ENCODE measurements at places on chromosomes 4 and X. TPM values are rescaled to one million over a fixed set of nuclear protein-coding genes. Genes with fewer than 3 reads are reported as not detected.

CSAG1 gene
- not detected for polyA plus RNA-seq

C4orf50 gene
- not detected for polyA plus RNA-seq

HPSE gene
- polyA plus RNA-seq = 0.71 TPM

FTSJ1 gene
- polyA plus RNA-seq = 24.5 TPM

CT45A2 gene
- polyA plus RNA-seq = not detected

PAGE1 gene
- polyA plus RNA-seq = not detected

UNC5C gene
- polyA plus RNA-seq = not detected

KLHL13 gene
- 1.0 TPM for polyA plus RNA-seq

CXCL6 gene
- 0.06 TPM for polyA plus RNA-seq

SSX4 gene
- not detected for polyA plus RNA-seq

ADH1C gene
- 0.13 TPM for polyA plus RNA-seq

CLDN22 gene
- polyA plus RNA-seq = 0.07 TPM

PROM1 gene
- not detected for polyA plus RNA-seq

PLAC8 gene
- polyA plus RNA-seq = 13.7 TPM

NEUROG2 gene
- not detected for polyA plus RNA-seq

IL9R gene
- polyA plus RNA-seq = 0.06 TPM

LRRC66 gene
- 0.28 TPM for polyA plus RNA-seq

NLGN3 gene
- 0.27 TPM for polyA plus RNA-seq

Measured in BJ (cell line).